ENCODE measurements at places on chromosomes 7 and 10.

DNA sequence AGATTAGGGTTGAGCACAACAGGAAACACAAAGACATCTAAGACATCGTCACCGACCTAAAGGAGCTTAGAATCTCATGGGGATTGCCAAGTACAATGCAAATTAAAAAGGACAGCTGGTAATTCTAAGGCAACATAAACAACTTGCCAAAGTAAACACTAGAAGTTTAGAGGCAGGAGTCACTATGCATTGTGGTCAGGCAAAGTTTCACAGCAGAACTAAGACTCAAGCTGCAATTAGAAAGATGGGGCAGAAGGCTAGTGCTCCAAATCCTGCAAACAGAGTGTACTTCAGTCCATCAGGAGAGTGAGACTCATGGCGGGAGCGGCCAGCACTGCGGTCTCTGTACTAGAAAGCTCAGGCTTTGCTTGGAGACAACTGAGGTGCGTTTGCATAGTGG lies 52.7 kb downstream of the HIPK2 start:
- DNase-seq = no peak

DNA sequence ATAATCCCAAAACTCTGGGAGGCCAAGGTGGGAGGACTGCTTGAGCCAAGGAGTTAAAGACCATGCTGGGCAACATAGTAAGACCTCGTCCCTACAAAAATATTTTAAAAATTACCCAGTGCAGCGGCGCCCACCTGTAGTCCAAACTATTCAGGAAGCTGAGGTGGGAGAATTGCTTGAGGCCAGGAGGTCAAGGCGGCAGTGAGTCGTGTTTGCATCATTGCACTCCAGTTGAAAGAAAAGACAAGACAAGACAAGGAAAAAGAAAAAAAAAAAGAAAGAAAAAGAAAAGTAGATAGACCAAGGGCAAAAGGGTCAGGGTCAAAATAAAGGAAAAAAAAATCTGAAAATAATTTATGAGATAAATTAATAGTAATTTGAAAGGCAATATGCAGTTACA lies 5.8 kb downstream of the ANXA7 start:
- DNase-seq = no peak

GRCh38 chr7:142925413-142925812 lies 8.1 kb downstream of the TRPV5 start:
- DNase-seq = no peak

- DNase-seq = no peak
Measured at GRCh38 chr10:96306516-96306915, 2.3 kb downstream of the DNTT start.

DNA sequence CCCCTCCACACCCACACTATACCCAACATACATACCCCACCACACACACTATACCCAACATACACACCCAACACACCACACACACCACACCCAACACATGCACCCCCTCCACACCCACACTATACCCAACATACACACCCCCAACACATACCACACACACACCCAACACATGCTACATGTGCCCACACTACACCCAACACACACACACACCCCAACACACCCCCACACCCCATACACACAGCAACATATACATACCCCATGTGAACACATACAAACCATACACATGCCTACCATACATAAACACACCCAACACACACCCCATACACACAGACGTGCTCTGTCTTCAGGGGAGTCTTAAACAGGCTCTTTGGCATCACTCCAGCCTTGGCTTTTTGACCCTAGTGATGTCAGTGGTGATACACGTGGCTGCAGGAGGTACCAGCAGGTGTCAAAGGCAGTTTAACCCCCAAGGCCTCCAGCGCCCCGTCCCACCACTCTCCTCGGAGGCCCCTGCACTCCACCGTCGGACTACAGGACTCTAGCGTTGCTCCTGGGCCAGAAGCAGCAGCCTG lies 73.4 kb downstream of the HIPK2 start:
- DNase-seq = no peak

DNA sequence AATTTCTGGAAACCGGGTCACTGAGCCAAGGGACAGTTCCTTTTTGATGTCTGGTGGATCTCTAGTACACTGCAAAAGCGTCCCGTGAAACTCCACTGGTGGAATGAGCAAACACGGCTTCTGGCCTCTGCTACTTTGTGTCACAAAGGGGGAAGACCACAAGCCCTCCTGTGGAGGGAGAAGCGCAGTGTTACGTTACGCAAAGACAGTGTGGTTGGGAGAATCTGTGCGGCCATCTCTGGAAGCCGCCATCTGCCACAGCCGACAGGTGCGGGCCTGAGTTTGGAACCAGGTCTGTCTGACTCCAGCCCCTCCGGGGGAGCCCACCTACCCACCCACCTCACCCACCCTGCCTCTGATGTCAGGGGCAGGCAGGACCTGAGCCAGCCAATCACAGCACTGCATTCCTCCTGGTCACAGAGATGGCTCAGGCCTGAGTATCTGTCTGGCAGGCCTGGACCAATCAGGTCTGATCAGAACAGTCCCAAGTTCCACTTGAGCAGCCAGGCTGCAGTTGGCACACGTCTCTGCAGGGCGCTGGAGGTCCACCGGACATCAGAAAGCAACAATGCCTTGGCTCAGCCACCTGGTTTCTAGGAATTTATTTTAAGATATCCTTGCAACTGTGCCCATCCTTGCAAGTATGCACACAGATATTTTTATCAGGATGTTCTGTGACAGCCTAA lies 3.0 kb upstream of the CYP2W1 start:
- no peak for DNase-seq

Data from stimulated activated CD4-positive, alpha-beta T cell treated with anti-CD3 and anti-CD28 coated beads, Interleukin-15, amount 100 ng/mL, for 1 hour (primary cell).